ENCODE measurements at places on chromosomes 4 and X. TPM values are rescaled to one million over a fixed set of nuclear protein-coding genes. Genes with fewer than 3 reads are reported as not detected.

DNA sequence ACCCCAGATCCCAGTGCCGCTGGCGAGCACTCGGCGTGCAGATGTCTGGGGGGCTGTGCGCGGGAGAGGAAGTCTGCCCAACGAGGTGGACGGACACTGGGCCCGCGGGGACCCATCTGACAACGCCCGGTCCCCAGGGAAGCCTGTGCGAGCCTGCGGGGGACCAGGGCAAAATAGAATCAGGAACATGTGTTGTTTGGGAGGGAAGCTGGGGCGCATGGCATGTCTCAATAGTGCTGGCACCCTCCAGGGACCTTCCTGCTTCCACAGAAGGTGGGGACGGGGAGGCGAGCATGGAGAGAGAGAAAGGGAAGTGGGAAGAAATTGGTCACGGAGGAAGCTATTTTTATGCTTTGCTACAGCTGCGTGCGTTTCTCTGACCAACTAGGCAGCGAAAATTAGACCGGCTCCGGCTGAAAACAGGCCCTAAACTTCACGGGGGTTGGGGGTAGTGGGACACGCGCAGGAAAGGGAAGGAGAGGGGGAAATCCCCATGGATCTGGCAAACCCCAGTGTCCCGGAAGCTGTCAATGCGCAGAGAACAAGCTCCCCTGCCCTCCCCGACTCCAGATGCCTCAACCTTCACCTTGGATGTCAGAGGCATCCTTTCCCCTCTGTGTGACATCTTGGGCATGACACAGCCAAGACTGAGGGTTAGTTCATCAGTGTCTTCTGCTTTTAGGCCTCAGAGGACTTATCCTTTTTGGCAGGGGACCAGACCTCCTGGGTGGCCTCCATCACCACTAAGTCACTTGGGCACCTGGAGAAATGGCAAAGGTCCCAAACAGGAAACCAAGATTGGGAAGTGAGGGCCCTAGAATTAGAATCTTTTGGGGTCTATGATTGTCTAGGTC is 169.8 kb upstream of the BCOR start:
- DNase-seq: no peak

GRCh38 chrX:9670136-9670814 is 95.4 kb downstream of the GPR143 start:
- DNase-seq: no peak

DNA sequence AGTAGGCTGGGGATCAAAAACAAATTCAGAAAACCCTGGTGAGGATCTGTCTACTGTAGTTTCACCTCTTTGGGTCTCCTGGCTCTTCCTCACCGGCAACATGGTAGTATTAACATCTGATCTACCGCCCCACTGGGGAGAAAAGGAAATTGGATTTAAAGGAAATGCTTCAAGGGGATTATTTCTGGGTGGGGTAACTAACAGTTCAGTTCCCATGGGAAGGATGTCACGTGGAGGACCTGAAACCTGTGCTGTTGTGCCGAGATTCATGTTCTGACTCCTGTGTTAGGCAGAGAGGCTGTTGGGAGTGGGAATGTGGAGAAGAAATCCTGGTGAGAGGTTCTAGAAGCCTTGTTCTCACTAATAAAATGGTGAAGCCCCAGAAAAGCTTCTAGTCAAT is 254.4 kb downstream of the BCOR start:
- no peak for DNase-seq

GRCh38 chr4:54090804-54091623 is 8.9 kb upstream of the GSX2 start:
- no peak for DNase-seq

DNA sequence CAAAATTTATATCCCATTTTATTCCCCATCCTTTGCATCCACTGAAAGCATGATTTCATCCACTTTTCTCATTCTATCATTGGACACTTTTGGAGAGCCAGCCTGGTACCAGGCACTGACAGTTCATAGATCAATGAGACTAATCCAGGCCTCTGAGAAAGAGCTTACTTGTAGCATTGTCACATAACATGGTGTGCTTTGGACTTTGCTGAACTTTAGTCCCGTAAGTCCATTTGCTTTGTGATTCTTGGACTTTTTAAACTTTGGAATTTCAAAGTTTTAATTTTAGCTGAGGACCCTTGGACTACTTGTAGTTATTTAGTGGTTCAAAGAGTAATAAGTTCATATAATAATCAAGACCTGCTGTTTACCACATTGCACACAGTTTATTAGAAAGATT is 11.5 kb downstream of the LIAS start:
- DNase-seq: no peak

DNA sequence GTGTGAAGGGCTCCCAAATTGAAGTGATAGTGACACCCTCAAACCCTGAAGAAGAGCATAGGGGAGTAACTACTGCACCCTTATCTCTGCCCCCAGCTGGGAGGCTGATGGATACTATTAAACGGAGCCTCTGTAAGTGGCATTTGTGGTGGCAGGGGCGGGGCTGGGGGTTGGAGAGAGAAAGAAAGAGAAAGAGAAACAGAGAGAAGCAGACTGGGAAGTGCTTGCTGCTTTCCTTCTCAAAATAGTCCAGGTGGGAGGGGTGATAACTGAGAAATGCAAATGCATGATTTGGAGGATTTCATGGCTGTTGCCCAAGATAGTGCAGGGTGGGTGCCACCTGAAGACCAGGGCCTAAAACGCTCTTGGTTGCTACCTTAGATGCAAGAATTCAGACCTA is 253.5 kb upstream of the GATB start:
- DNase-seq: no peak

DNA sequence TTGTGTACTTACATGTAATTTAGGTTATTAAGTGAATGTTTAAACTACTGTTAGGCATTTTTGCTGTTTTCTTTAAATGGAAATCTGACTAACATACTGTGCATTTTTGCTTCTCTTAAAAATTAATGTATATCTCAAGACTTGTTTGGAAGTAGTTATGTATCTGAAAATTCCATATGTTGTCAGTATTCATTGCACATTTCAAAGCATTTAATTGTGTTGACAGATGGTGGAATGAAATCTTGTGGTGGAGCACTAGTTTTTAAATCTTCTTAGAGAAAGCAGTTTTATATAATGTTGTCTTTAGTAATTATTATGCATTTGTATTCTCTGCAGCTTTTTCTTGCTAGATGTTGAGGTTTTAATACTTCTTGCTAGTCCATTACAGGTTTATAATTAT is 71.5 kb upstream of the MSANTD1 start:
- DNase-seq: no peak

Gene CENPVL1
- not detected for total RNA-seq

Gene FAM9C
- total RNA-seq: not detected

Gene MAGT1
- 25.9 TPM for total RNA-seq

Measured in naive thymus-derived CD8-positive, alpha-beta T cell (primary cell).